Transverse colon (tissue), 4 donors: ENCODE measurements at places on chromosomes 6 and 20. TPM values are rescaled to one million over a fixed set of nuclear protein-coding genes. Genes with fewer than 3 reads are reported as not detected.

DNA sequence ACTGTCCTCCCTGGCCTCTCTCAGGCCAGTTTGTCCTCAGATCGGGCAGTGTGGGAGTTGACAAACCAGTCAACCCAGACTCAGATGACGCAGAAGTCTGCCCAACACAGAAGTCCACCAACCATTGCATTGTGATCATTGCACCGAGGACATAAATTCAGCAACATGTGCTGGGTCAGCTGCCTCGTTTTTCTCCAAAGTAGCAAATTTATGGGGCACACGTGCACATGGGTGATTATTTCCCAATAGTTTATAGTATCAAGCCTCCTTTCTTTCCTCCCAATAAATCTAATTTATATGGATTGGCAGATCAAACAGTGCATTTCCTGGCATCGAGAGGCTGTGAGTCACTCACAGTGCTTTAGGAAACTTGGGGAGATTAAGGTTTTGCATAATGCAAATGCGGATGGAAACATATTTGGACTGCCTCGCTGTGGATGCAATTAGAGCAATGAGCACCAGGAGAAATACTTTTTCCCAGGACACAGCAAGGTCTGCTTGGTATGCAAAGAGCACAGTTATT, 413.7 kb upstream of the SULF2 start:
- no peak for DNase-seq

- no peak for DNase-seq
Measured at GRCh38 chr6:45229416-45229815, 98.7 kb upstream of the RUNX2 start.

- no peak for DNase-seq
Measured at GRCh38 chr6:45554591-45554990, 176.9 kb upstream of the SUPT3H start.

GRCh38 chr6:3648724-3649123, 102.8 kb downstream of the PXDC1 start:
- no peak for DNase-seq

DNA sequence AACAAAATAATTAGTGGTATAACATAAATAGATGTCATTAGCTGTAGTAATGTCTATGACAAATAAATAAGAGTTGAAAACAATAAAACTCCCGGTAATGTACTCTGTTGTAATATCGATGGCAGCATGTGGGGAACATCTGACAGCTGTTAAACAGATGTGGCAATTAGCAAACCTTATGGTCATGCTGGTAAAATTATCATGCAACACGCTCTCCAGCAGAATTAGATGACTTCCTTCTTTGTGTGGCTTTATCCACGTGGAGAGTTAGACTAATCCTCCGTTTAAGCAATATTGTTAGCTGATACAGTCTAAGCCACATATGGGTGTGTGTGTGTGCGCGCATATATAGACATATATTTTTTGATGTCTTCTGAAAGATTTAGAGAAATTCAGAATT, 77.7 kb upstream of the ZFP64 start:
- no peak for DNase-seq

GRCh38 chr6:170265655-170266054, 25.2 kb downstream of the DLL1 start:
- peak; percentile 80 for DNase-seq

The FKBP1C gene
- total RNA-seq: not detected

The BPI gene
- not detected for total RNA-seq

The RIPPLY2 gene
- not detected for total RNA-seq
